ENCODE measurements at places on chromosomes 4 and X. TPM values are rescaled to one million over a fixed set of nuclear protein-coding genes. Genes with fewer than 3 reads are reported as not detected.

DNA sequence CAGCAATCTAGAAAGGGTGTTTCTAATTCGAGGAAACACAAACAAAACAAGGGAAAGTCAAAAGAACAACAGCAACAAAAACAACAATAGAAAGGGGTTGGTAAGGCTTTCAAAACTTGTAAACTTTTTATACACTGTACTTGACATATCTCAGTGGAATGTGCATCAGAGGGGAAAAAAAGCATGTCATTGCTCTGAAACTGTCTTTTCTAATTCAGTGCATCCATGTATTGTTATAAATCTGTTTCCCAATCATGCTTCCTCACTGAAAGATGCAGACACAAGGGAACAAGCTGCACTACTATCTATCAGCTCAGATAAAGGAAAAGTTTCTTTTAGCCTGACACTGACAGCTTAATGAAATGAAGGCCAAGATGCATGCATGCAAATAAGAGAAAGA, 44.2 kb upstream of the PCDH18 start:
- DNase-seq: no peak

The SATL1 gene
- 0.06 TPM for total RNA-seq

DNA sequence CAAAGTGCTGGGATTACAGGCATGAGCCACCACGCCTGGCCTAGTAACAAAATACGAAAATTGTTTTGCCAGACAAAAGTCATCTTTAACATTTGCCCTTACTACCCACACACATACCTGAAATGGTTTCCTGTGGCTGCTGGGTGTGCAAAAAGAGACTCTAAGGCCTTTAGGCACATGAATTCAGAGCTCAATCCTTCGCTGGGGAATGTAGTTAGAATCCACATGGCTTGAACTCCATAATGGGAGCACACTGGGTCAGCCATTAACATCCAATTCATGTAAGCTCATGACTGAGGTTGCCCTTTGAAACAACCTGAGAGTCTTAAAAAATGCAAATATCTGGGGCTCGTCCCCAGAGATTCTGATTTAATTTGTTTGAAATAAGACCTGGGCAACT, 87.8 kb downstream of the HPGD start:
- no peak for DNase-seq

- DNase-seq: no peak
These were observed 124.8 kb downstream of the LRBA start for GRCh38 chr4:150890246-150890645.

The TBCK gene
- 70.6 TPM for total RNA-seq

Measured in mucosa of gallbladder (tissue), 1 donor.